EH (cell line): ENCODE measurements at places on chromosomes 5 and 9.
A peak's percentile ranks its signal among the peaks of the same experiment; 100 is the strongest.

DNA sequence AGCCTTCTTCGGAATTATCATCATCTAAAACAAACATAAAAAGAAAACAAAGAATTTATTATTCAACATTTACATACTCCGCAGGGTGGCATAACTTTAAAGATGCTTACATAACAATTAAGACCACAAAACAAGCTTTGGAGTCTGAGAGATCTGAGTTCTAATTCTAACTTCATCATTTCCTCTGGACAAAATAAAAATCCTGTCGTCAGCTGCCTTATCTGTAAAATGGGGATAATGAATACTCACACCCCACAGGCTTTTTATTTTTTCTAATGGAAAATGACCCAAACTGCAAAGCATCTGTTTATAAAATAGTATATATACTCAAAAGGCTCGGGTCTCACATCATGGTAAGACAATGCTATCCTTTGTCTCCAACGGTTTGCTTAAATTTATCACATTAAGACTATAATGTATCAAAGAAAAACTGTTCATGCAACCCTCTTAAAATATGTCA, 4.3 kb downstream of the ARRDC3 start:
- no peak for DNase-seq

- peak; percentile 13 for DNase-seq
Measured at GRCh38 chr9:133162861-133163503, 732 bp downstream of the GBGT1 start.

- DNase-seq: no peak
Measured at GRCh38 chr5:54206580-54207229, 103.7 kb downstream of the ARL15 start.

- DNase-seq: no peak
Measured at GRCh38 chr5:121853850-121854249, 2.2 kb downstream of the FTMT start.

GRCh38 chr9:15374825-15375224, 47.9 kb upstream of the SNAPC3 start:
- DNase-seq: no peak

- DNase-seq: peak; percentile 22
Measured at GRCh38 chr9:131667576-131667975, 72.3 kb downstream of the RAPGEF1 start.

DNA sequence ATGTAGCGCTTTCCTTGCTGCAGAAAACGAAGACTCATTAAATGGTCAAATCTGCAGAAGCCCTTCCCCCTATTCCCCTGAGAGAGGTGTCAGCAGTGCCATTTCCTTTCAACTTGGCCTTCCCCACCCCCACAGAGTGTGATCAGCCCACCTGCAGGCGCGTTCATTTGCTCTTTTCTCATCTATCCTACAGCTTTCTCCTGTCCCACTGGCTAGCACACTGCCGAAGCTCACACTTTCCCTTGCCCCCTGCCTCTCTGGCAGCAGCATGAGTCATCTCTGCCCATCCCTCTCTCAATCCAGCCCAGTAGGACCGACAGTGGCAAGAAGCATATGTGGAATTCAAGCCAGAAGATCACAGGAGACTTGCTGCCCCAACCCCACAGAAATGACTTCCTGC, 213.8 kb downstream of the FAM114A2 start:
- DNase-seq: peak; percentile 19

GRCh38 chr9:2231829-2232228, 216.7 kb downstream of the SMARCA2 start:
- peak; percentile 80 for DNase-seq

GRCh38 chr9:18891946-18892670, 140.9 kb downstream of the SAXO1 start:
- no peak for DNase-seq

DNA sequence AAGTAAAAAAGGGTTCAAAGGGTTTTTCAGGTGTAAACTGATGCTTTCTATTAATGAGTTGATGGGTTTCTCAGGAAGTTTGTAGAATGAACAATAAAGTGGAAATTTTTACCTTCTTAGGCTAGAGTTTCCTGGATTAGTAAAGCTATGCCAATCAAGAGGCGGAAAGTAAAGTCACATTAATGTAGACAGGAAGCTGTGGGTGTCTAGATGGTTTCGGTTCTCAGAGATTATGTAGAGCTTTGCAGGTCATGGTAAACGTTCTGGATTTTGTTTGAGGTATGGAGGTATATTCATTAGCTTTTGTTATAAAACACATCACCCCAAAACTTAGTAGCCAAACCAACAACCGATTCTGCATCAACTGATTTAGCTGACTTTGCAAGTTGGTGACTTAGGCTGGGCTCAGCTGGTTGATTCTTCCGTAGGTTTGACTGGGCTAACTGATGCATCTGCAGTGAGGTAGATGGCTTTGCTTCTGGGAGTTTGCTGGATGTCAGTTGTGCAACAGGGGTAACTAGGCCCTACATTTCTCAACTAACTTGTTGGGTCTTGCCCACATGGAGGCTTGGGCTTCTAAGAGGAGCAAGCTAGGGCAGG, 273.8 kb downstream of the MSX2 start:
- DNase-seq: no peak

- DNase-seq: peak; percentile 32
Measured at GRCh38 chr9:92438900-92439526, 14.7 kb upstream of the OMD start.

- DNase-seq: peak; percentile 7
Measured at GRCh38 chr5:125835293-125836172, 587.7 kb upstream of the GRAMD2B start.

- DNase-seq: peak; percentile 58
Measured at GRCh38 chr9:16202221-16202620, 649.4 kb downstream of the CCDC171 start.

GRCh38 chr5:95148453-95148852, 136.4 kb downstream of the MCTP1 start:
- no peak for DNase-seq
